ENCODE measurements at places on chromosomes 7 and 10.
A peak's percentile ranks its signal among the peaks of the same experiment; 100 is the strongest.

DNA sequence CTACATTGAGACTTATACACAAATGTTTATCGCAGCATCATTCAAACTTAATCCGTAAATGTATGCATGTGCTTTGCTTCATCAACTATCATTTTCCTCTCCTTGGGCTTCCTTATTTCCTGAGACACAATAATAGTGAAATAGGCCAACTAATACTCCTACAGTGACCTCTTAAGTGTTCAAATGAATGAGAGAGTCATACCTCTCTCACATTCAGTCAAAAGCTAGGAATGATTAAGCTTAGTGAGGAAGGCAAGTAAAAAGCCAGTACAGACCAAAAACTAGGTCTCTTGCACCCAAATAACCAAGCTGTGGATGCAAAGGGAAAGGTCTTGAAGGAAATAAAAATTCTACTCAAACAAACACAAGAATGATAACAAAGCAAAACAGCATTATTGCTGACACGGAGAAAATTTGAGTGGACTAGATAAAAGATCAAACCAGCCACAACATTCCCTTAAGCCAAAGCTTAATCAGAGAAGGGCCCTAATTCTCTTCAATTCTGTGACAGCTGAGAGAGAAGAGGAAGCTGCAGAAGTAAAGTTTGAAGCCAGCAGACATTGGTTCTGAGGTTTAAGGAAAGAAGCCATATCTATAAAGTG, 72.3 kb downstream of the GLCCI1 start:
- no peak for DNase-seq

GRCh38 chr7:135160858-135161653, 9.5 kb downstream of the CYREN start:
- DNase-seq = no peak

DNA sequence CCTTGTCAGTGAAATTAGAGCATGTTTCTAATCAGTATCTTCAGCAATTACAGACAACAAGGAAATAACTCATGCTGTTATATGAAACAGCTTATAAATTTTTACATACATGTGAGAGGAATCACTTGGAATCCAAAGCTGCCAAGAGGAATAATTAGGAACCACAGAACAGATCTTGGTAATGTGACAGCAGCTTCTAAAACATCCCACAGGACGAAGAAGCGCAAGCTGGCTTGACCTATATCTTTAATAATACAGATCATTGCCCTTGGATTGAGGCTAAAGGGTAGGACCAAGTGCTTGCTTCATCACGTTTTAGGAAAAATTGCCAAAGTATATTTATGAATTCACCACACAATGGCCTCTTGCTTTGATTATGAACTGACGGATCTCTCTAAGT, 869.8 kb downstream of the LRMDA start:
- no peak for DNase-seq

GRCh38 chr10:132192991-132193665, 6.4 kb downstream of the DPYSL4 start:
- DNase-seq = no peak

- peak; percentile 31 for DNase-seq
Measured at GRCh38 chr7:17706734-17707133, 233.6 kb downstream of the SNX13 start.

DNA sequence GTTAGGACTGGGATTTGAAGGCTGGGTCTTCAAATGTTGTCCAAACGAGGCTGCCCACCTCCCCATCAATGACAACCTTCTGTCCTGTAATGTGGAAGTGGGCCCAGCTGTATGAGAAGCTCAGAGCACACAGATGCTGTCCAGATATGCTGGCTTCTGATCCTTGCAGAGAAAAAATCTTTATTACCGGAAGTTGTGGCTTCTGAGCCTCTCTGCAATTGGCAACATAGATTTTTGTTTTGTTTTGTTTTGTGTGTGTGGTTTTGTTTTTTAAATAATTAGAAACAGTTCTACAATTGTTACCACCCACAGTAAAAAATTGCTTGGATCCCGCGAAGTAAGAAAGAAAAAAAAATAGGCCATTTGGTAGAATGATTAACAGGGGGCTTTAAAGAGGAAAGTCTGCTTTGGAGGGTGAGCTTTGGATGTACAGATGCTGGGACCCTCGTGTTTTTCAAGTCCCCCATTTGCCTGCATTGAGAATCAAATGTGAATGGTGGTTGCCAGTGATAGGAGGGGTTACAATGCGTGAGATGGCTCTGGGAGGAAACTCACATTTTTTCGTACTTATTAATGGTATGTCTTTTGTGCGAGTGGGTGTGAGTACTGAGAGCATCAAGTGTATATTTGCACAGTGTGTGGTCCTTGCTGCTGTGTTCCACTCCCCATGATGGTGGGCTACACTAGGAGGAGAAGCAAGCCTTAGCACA, 153.2 kb downstream of the TCF7L2 start:
- DNase-seq = no peak

DNA sequence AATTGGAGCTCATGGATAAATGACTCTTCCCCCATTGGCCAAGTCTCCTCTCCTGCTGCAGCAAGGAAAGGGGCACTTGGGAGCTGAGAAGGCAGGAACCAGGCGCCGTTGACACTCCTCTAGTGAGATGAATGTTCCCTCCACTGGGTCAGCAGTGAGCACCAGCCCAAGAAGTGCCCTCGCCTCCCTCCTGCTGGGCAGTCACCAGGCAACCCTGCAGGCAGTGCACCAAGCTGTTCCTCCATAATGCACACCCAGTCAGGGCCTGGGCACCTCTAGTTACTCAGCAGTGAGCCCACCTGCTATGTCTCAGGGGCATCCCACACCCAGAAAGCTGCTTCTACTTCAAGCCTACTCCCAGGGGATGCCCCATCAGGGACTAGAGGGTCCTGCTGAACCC, 84.3 kb downstream of the KCNMA1 start:
- no peak for DNase-seq

DNA sequence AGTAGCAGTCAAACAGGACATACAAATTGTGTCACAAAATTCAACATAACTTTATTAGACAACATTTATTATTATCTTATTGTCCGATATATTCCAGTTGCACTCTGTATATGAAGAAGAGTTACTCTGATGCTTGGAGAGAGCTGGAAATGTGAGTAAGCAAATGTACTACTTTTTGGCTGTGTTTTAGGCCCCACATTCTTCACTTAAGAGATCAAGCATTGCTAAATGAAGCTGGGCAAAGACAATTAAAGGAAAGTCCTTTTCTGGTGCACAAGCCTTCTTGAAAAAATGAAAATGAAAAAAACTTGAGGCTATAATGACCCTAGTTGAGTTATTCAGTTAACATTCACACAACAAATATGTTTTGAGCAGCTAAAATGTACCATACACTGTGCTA, 26.1 kb downstream of the MYPN start:
- no peak for DNase-seq

DNA sequence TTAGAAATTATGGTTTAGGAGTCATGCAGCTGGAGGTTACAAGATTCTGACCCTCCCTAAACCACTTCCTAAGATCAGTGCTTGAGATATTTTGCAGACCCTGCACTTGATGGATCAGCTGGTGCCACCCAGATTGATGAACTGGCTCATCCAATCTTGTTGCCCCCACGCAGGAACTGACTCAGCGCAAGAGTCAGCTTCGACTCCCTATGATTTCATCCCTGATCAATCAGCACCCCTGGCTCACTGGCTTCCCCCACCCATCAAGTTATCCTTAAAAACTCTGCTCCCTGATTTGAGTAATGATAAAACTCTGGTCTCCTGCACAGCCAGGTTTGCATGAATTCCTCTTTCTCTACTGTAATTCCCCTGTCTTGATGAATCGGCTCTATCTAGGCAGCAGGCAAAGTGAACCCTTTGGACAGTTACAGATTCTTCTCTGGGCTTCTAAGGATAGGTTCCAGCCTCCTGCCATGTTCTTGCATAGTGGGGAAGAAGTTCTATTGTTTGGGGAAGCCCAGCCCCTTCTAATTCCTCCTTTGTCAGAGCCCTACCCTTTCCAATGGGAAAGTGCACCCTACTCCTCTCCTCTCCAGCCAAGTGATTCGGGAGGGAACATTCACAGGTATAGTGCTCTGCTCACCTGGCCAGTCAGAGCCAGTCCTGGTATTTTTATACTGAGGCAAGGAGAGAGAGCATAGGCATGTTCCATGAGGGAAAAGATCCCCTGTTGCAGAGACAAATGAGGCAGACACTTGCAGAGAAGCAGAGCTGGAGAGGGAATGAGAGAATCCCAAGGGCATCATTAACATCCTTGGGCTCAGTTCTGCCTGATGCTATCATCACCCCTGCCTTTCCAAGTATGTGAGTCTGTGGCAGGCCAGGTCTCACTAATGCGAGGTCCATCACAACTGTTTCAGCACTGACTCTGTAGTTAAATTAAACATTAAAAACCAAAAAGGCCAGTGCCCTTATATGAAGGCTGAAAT, 224.4 kb upstream of the GALNT17 start:
- no peak for DNase-seq
